NCI-H524 treated with DMSO at 0.1 percent for 48 hours (cell line): ENCODE measurements at places on chromosomes 11 and 22.

GRCh38 chr11:126281245-126281644, 1.6 kb upstream of the TIRAP start:
- no peak for DNase-seq

- no peak for DNase-seq
Observed at GRCh38 chr11:10923882-10924281, 66.0 kb upstream of the ZBED5 start.

DNA sequence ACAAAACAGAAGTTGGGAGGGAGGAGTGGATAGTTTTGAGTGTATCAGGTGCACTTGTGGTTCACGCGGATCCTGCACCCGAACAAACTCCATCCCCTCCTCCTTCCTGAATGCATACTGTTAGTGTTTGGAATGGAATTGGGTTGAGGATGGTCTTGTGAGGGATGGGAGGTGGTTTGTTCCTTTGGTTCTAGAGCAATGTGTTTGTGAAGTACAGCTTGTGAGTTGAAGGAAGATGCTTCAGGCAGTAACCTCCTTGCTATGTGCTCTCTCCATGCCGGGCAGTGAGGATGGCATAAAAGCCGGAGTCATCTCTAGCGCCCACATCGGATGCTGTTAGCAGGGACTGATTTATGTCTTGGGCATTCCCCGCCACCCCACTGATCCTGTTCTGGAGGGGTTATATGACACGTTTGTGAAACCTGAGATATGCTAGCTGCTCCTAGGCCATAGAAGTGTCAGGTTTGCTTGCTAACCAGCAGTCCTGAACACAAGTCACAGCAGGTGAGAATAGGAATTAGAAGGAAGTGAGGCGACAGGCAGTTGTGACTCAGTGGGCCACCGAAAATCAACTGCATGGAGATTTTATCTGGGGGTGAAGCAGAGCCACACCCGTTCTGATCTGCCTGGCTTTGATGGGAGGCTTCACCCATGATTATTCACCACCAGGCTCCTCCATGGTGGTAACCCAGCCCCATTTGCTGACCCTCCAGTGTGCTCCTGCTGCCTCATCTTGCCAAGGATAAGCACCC, 2.2 kb downstream of the BCR start:
- DNase-seq = no peak

GRCh38 chr22:48942698-48943566, 884.7 kb downstream of the BRD1 start:
- DNase-seq = no peak

DNA sequence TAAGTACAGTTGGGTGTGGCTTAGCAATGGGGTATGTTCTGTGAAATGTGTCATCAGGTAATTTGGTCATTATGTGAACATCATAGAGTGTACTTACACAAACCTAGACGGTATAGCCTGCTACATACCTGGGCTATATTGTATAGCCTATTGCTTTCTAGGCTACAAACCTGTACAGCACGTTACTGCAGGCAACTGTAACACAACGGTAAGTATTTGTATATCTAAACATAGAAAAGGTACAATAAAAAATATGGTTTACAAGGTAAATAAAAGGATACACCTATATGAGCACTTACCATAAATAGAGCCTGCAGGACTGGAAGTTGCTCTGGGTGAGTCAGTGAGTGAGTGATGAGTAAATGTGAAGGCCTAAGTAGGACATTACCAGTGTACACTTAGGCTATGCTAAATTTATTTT, 73.1 kb upstream of the GDPD4 start:
- no peak for DNase-seq

DNA sequence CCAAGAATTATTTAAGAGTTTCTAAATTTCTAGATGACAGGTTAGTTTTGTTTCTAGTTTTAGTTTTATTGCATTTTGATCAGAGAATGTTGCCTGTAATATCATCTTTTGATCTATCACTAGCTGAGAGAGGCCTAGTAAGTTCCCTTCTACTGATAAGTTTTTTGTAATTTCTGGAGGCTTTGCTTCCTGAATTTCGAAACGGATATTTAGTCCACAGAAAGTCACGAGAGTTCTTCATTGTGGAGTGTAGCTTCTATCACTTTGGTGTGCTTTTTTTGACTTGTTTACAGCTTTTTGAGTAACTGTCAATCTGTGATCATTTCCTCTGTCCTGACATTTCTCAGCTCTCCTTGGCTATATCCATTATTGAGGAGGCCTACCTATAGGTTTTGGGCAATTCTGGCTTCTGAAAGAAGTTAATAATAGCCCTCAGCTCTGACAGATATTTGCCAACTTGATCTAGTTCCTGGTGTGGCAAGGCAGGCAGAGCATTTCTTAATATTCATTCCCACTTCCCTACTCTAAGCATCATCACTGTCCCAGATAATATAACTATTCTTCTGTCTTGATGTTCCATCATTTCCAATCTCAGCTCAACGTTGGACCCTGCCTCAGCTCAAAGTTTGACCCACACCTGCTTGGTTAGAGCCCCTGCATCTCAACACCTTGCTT, 171.3 kb downstream of the BLID start:
- no peak for DNase-seq

DNA sequence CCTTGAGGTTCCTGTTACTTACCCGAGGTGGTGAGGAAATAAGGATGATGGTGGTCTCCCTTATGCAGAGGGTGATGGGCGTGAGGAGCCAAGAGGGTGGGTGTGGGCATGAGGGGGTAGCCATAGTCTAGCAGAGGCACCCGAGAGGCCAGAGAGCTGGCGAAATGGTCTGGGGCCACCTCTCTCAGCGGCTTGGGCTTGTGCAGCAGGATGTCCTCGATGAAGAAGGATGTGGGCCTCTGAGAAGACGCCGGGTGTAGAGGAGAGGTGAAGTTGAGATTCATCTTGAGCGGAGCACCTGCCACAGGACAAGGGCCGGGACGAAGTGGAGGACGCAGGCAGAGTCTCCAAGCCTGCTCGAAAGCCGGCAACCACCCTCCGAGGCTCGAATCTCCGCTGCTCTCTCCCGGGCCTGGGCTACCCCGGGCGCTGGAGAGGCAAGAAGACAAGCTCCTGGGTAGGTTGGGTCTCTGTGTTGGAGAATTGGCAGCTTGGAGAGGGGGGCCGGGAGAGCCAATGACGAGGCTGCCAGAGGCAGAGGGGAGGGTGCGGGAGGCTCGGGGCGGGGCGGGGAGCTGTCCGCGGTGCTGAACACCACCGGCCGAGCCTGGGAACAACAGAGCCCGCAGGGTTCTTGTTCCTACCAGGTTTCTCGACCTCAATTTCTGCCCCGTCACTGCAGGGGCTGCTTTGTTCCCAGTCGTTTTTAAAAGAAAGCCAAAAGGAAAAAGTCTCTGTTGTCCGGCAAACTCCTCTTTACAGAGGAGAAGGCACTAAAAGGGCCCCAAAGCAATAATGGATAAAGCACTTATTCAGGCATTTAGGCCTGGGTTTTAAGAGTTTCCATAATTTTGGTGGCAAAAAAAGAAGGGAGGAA, at the start of gene BSX:
Gene BSX, minus strand, starts transcription at position 447 of the 877 bp plus-strand sequence. Its CDS starts 163 bp downstream, at position 284.
- DNase-seq = no peak

DNA sequence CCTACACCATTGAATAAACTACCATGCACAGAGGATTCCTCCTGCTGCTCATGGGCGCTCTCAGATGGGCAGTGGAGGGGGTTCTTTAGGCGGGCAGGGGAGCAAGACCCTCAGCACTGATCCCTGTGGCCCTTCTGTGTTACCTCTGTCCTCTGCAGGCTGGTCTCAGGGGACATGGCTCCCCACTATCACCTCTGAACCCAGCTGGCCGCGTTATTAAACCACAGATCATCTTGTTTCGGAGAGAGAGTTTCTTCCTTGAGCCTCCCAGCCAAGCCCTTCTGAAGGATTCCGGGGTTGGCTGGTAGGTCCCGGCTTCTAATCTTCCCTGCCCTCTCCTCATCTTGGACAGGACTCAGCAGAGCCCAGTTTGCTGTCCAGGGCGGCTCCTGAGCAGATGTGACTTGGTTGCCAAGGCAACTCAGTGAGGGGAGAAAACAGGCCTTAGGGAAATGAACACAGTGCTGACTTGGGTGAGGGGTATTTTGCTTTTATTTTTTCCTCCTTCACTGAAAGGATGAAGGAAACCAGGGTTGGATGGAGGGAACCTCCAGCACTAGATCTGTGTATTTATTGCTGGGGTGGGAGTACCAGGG, 13.3 kb downstream of the APOL3 start:
- DNase-seq = no peak

DNA sequence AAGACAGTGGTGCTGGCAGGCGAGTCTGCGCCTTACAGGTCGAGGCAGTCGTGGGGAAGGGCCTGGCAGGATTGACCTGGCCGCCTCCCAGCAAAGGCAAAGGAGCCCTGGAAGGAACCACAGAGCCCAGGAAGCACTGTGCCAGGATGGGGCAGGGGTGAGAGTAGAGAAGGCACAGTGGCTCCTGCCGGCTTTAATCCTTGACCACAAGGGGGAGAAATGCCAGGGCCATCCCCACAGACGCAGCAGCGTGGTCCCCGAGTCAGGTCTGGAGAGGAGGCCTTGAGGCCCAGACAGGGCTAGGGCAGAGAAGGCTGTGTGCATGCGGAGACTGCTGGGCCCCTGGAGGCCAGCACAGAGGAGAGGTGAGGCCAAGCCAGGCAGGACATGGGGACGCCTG, 9.9 kb upstream of the NDUFS8 start:
- no peak for DNase-seq
